ENCODE measurements at places on chromosomes 2 and 18.

GRCh38 chr2:86290596-86291327, 46.7 kb downstream of the REEP1 start:
- DNase-seq = peak; percentile 4

DNA sequence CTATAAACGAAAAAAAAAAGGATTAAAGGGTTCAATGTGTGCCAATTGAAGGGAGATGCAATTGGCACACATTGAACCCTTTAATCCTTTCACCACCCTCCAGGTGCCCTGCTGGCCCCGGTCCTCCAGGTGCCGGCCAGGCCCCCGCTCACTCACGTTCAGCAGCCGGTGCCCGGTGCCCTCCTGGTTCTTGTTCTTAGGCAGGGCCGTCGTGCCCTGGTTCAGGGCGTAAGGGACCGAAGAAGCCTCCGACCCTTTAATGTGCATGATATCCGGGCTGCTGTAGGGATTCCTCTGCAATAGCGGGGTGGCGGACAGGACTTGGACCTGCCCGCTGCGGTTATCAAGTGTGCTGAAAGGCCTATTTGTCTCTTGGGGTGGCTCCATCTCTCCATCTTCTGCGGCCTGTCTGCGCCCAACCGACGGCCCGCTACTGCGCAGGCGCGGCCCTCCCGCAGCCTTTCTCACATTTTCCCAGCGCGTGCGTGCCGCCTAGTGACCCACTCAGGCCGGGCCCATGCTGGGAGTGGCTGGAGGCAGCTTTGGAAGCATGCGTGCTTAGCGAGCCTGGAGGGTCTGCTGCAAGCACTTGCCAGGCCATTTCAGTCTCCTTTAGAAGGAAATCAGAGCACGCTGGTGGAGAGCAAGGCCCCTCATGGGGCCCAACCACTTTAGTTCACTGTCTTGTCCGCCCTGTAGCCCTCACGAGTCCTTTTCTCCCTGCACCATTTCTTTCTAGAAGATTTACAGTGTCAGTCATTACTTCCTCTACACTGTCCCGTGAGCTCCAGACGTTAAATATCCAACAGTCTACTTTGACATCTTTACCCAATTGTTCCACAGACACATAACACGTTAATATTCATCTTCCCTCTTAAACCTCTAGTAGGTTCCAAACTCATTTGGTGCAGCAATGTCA, 24.3 kb downstream of the TMEM237 start:
- no peak for DNase-seq

DNA sequence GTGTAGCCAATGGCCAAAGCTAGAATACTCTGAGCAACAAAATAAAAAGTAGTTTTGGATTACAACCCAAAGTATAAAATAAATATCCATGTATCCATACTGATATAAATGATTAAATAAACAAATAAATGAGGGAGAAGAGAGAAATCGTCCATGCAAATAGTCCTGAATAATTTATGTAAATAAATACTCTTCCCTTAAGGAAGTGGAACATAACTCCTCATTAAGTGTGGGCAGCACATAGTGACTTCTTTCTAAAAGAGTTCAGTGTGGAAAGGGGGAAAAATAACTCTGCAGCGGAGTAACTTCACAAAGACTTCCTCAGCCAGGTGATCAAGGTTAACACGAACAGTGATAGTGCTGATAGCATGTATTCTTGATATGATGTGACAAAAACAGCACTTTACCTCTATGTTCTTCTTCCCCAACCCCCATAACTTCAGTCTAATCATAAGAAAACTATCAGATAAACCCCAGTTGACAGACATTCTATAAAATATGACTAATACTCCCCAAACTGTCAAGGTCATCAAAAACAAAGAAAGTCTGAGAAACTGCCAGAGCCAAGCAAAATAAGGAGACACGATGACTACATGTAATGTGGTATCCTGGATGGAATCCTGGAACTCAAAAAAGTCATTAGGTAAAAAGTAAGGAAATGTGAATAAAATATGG, 30.7 kb downstream of the METTL8 start:
- DNase-seq = no peak

GRCh38 chr2:71713581-71714580, 260.5 kb downstream of the DYSF start:
- DNase-seq = no peak

DNA sequence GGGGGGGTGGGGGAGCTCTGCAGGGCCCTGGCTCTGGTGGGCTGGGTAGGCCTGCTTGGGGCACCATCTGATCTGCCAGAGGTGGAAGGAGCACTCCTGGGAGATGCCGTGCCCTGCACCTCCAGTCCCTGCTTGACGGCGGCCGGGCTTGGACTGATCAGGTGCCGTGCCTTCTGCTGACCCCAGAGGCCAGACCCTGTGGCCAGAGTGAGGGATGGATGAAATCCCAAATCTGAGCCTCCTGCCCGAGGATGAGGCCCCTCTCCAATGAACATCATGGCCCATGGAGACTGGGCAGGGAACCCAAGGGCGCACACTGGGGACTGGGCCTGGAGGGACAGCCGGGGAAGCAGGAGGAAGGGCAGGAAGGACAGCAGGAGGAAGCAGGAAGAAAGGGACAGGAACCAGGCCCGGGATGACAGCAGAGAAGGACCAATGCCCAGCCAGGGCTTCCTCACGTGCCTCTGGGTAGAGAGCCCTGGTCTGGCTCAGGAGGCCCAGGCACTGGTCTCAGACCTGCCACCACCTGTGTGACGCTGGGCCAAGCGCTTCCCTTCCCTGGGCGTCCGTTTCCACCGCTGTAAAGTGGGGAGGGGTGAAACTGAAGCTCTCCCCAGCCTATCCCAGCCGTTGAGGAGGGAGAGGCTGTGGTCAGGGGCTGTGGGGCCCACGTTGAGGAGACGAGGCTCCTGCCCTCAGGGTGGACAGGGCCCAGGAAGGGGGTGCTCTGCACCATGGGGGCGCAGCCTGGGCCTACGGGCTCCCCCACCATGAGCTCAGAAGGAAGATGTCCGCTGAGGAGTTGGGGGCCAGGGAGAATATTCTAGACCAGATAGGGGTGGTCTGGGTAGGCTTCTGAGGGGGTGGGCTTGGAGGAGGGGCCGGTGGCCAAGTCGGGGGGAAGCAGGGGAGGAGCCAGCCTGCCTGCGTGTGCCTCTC, 1.0 kb upstream of the GPR35 start:
- no peak for DNase-seq

- no peak for DNase-seq
Measured at GRCh38 chr2:239466755-239467271, 66.0 kb upstream of the HDAC4 start.

GRCh38 chr2:24434541-24434940, 56.5 kb upstream of the NCOA1 start:
- DNase-seq = no peak

- no peak for DNase-seq
Measured at GRCh38 chr18:25019086-25019860, 332.7 kb downstream of the ZNF521 start.

DNA sequence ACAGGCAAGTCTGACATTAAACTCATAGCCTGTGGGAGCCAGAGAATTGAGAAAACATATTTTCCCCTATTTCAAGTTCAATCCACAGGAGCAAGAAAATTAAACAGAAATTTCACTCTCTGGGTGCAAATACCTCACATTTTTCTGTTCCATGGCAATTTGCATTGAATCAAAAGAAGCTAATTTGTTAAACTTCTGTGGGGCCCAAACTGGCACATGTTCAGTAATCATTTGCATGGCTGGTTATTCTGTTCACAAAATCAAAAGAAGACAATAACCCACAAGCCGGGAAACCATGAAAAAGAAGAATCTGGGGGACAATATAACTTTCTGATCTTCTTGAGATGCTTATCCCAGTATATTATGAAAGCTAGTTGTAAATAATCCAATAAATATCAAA, 363.1 kb downstream of the LRP1B start:
- no peak for DNase-seq

DNA sequence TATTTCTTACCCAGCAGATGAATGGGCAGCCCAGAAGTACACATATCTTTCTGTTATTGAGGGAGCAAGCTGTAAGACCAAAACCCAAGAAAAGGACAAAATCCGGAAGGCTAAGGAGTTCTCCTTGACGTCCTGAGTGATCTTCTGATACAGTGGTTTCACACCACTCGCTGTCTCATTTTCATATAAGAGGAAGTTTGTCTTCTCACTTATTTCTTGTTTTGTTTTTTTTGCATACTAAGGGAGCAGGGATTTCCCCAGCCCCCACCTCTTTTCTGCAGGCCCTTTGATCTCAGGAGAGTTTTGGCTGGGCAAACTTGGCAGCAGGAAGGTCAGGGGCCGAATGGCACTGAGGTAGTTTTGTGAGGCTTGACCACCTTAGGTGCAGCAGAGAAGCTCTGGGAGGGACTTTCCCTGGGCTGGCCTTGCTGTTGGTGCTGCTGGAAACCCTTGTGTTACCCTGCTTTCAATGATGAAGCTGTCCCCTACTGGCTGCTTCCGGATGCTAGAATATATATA, 13.3 kb downstream of the CHRNA1 start:
- peak; percentile 19 for DNase-seq

DNA sequence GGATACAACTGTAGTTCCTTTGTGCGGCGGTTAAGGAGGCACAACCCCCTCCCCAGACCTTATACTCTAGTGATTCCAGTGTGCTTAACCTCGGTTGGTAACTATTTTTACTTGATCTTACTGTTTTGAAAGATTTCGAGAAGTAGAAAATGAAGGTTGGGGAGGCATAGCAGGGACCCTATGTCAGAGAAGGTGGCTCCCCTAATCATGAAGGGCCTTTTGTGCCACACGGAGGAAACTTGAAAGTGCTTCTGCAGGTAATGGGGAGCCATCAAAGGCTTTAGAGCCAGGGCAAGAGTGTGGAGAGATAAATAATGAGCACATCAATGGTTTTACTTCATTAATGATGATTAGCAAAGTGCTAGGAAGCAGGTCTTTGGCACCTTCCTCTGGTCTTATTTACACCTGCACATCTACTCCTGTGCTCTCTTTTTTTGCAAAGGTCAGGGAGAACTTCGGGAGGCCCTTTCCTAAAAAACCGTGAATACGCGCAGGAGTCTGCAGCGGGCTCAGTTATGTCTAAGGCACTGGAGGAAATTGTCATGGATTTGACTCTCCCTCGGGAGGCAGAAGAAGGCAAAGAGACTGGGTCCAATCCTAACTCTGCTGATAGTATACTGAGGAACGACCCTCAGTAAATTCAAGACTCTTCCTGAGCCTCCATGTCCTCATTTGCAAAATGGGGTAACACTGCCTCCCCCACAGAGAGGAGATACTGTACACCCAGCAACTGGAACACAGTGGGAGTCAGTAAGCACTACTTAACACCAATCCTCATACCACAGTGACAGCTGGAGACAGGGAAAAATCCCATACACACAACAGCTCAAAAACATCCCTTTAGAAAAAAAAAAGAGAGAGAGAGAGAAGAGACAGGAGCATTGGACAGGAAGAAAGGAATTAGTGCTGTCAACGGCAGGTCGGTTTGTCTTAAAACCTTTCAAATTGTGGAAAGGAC, 81.6 kb downstream of the DDX1 start:
- no peak for DNase-seq

DNA sequence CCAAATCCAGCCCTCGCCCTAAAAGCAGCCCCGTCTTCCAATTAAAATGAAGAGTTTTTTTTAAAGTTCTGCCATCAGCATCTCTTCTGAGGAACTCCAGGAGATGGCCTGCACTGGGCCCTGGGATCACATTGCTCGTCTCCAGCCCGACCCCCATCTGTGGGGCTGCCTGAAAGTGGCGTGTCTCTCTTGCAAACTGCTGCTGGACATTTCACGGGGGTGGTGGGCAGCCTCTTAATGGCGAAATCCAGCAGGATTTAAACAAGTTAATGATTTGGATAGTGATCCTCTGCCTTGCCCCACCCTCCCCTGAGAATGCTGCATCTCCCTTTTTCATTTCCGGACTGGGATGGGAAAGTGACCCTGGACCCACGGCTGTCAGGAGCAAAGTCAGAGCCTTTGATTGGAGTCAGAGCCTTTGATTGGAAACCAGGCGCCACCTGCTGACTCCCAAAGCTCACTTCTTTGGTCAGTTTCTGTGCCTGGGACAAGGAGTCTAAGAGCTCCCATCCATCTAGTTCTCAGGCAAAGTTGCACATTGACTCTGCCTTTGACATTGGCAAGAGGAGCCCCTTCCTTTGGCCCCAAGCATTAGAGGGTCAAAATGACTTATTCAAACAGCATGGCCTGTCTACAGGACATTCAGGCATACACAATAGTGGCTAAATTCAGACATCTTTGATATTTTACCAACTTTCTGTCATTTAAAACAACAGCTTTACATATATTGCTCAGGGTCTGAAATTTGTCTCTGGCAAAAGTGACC, 155.2 kb downstream of the SH3BP4 start:
- peak; percentile 39 for DNase-seq

GRCh38 chr2:10331702-10332401, 29.1 kb downstream of the HPCAL1 start:
- DNase-seq = peak; percentile 86

- DNase-seq = peak; percentile 73
Measured at GRCh38 chr2:154455866-154456265, 242.6 kb upstream of the KCNJ3 start.

DNA sequence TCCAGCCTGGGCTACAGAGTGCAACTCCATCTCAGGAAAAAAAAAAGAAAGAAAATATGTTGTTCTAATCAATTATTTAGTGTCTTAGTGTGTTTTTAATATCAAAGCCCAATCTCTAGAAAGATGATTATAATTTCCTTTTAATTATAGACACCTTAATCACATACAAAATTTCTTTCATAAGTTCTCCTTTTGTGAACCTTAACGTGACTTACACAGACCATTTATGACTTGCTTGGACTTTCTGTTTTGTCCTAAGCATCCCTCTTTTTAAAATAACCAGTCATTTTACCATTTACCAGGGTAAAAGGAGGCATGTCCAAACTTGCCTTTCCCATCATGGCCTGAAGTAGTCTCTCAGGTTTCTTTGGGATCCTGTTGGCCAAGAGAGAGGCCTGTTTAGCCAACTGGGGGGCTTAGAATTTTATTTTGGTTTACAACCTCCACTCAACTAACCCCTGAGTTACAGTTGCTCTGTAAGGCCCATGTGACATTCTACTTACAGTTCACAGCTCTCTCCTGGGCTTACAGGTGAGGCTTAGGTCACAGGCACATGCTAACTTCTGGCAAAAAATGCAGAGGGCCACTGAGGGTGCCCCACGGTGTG, 23.9 kb upstream of the GPR155 start:
- DNase-seq = peak; percentile 65

- DNase-seq = peak; percentile 27
Measured at GRCh38 chr2:54103454-54104314, 11.7 kb upstream of the ACYP2 start.

DNA sequence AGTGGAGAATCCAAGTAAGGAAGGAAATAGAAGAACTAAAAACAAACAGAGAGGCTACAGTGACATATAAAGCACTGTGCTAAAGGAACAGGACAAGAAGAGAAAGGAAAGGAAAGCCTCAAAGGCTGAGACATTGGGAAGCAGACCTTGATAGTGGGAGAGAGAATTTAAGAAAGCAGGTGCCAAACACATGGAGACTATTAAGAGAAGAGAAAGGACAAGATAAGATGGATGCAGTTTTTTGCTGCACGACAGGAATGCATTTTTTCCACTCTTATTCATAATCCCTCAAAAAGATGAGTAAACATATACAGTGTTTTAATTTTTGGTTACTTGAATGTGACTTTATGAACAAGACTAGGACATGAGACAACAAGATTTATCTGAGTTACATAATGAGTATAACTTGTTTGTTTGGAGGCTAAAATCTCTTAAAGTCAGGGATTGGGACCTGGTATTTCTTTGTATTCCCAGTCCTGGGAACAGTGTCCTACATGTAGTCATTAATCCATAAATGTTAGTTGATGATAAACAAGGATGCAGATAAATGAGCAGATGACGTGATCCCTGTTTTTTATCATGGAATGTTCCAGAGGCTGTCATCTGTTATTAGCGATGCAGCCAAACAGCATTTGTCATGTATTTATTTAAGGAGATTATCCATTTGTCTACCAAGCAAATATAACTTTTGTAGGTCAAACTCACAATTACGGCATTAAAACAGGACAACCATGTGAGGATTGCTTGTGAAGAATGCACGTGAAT, 141.7 kb downstream of the DNER start:
- no peak for DNase-seq

Data from OCI-M1 (cell line).